ENCODE measurements at places on chromosomes 16 and 17. TPM values are rescaled to one million over a fixed set of nuclear protein-coding genes. Genes with fewer than 3 reads are reported as not detected.
A peak's percentile ranks its signal among the peaks of the same experiment; 100 is the strongest.

- no peak for DNase-seq
Measured at GRCh38 chr17:44901411-44901921, 2.2 kb upstream of the EFTUD2 start.

DNA sequence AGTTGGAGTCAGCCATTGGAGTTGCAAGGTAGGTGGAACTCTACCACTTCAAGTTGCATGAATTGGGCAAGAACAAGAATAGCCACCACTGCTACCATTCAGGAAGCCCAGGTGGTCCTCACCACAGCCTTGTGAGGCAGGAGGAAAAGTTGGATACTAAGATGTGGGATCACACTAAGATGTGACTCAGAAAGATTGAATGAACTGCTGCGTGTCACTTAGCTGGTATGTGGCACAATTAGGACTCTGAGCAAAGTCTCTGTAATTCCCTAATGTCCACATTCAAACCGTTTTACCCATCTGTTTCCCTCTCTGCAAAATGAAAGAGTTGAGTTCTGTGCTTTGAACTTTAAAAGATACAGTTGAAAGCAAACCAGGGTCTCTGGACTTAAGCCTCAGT, 44.7 kb upstream of the HS3ST3A1 start:
- DNase-seq = no peak

GRCh38 chr17:53797501-53797900, 25.2 kb upstream of the KIF2B start:
- DNase-seq = no peak

The KRTAP4-6 gene
- not detected for total RNA-seq

DNA sequence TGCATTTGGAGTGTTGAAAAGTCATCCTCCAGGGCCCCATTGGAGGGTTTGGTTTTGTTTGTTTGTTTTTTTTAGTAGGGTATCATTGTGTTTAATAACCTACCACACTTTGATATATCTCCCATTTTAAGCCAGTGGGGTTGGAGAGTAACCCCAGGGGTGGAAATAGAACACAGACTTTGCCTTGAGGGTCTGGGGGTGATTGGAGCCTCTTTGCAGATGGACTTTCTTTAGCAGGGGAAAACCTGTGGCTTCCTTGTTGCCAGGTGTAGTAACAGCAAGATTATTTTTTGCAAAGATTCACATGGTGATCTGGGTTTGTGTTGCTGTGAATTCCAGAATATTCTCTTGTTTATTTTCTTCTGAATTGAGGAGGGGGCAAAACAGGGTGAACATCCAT, 1.5 kb downstream of the ABCC1 start:
- no peak for DNase-seq

GRCh38 chr16:58205276-58206036, 7.5 kb upstream of the CSNK2A2 start:
- no peak for DNase-seq

The CD300E gene
- total RNA-seq = 0.49 TPM

The PTX4 gene
- 0.26 TPM for total RNA-seq

DNA sequence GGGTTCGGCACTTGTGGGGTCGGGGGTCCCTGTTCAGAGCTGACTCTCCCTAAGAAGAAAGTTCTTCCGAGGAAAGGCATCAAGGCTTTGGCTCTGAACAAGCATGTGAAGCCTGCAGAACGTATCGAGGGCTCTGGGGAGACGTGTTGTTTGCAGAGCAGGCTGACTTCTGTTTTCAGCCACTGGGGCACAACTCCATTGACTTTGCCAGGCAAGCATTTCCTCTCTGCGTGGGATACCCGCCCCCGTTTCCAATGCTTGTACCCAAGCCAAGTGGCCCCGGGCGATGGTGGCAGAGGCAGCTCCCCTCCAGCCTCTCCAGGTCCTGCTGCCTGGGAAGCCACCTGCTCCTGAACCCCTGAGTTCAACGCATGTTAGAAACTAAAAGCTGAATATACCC, 255.7 kb downstream of the RBFOX3 start:
- DNase-seq = peak; percentile 25

- DNase-seq = no peak
Measured at GRCh38 chr17:74691151-74691550, 21.6 kb downstream of the CD300LF start.

DNA sequence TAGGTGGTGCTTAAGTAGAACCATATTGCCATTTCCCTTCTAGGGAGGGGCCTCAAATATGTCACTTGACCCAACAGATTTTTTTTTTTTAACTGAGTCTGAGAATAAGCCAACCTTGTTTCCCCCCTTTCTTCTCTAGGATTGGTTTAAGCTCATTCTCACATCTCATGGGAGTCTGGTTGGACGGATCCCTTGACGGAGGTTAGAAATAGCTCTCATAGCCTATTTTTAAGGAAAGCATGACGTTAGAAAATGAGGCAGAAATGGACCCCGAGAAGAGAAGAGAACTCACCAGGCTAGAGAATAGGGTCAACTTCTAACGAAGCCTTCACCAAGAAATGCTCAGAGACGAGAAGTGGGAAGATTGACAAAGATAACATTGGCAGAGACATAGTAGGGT, 95.1 kb upstream of the ZFHX3 start:
- no peak for DNase-seq

DNA sequence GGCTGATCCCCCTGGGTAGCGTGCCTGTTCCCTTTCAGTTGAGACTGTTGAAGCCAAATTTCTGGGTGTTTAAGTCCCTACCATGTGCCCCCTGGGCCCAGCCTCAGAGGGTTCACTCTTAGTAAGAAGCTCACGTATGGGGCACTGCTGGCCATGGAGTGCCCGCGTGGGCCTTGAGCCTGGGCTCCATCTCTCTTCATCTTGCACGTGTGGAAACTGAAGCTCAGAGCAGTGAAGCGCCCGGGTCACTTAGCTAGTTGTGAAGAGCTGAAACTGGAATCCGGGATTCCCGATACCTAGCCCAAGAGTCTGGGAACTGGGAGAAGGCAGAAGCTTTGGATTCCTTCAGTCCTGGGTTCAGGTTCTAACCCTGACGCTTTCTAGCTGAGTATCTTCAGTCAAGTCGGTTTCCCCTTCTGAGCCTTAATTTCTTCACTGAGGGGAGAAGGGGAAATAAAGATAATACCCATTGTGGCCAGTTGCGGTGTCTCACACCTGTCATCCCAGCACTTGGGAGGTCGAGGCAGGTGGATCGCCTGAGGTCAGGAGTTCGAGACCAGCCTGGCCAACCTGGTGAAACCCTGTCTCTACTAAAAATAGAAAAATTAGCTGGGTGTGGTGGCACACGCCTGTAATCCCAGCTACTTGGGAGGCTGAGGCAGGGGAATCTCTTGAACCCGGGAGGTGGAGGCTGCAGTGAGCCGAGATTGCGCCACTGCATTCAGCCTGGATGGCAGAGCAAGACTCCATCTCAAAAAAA, 103.9 kb downstream of the OR1D5 start:
- DNase-seq = no peak

The GAST gene
- total RNA-seq = not detected

The CCDC144A gene
- 1.5 TPM for total RNA-seq

DNA sequence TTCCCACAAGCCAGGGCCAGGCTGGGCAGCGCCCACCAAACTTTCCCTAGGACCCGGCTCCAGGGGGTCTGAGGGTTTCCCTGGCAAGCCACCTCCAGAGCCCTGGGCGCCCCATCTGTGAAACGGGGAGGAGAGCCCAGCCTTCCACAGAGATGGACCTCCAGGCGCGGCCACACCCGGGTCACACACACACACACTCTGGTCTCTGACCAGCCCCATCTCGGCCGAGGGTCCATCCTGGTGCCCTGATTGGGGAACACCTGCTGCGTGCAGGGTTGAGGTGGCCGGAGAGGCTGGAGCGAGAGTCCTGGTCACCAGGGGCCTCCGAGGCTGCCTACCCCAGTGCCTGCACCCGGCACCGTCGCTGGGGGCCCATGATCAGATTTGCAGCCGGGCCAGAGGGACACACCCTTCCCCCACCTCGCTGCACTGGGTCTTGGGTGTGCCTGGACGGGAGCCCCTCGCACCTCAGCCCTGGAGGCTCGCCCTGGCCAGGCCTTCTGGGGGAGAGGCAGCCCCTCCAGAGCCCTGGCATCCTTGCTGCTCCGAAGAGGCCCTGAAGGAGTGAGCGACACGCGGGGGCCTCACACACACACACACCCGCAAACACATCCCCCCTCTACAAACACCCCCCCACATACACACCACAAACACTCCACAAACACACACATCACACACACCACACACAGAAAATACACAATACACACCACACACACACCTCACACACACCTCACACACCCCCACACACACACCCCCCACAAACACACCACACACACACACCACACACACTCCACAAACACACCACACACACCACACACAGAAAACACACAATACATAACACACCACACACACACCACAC, 29.7 kb downstream of the SLC25A10 start:
- no peak for DNase-seq

- no peak for DNase-seq
Measured at GRCh38 chr17:47257651-47258339, 4.2 kb downstream of the ITGB3 start.

Measured in psoas muscle (tissue), 8 donors.